ENCODE measurements at places on chromosomes 11 and 22.

DNA sequence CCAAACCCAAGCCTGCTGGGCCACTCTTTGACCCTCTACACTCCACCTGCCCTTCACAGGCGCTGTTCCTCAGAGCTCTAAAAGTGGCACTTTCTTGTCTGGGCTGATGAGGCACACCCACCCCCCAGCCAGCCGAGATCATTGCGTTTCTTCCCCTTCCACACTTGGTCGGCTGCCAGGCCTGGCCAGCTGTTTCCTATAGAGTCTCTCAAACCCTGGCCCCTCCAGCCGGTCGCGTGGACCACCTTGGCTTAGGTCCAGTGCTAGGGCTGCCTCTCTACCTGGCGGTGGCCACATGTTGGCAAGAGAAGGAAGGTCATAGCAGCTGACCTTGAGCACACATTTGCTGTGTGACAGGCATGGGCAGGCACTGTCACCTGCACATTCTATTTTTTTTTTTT lies 60.6 kb downstream of the PPP6R2 start:
- no peak for DNase-seq

DNA sequence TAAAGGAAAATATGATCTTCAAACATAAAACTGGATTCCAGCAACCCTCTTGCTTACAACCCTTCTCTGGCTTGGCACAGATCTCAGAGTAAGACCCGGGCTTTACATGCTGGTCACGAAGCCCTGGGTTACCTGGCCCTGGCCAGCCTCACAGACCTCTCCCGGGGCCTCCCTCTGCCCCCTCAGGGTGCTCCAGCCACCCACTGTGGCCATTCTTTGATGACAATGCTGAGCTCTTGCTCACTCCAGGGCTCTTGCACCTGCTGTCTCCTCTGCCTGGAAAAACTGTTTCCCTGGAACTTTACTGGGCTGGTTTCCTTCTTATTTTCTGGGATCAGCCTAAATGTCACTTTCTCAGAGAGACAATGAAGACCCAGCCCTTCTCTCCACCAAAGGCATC lies 43.9 kb downstream of the C11orf96 start:
- DNase-seq: no peak

DNA sequence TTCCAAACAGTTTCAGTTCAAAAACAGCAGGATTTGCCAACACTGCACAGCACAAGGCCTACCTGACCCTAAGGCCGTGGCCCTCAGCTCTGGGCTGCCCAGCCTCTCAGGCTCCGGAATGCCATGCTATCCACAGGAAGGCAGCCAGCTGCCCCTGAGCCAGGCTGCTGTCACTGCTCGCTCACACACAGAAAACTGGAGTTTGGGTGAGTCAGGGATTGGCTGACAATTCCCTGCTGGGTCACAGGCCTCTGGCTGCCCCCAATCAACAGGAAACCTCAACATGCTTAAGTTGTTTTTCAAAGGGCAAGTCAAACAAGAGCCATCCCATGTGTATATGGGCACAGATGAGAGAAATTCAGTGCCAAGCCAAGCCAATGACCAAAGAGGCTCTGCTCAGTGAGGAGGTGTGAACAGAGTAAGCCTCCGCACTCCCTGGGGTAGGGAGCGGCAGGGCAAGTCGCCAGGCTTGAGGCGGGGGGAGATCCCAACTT lies 50.2 kb downstream of the RPL27A start:
- no peak for DNase-seq

- DNase-seq: no peak
Measured at GRCh38 chr11:74721479-74721835, 9.8 kb downstream of the CHRDL2 start.

- no peak for DNase-seq
Measured at GRCh38 chr11:83976086-83976485, 689.9 kb upstream of the CCDC90B start.

GRCh38 chr11:66885950-66886440 lies 29.1 kb downstream of the LRFN4 start:
- DNase-seq: no peak

- DNase-seq: no peak
Measured at GRCh38 chr11:72307439-72307838, 63.5 kb upstream of the PHOX2A start.

DNA sequence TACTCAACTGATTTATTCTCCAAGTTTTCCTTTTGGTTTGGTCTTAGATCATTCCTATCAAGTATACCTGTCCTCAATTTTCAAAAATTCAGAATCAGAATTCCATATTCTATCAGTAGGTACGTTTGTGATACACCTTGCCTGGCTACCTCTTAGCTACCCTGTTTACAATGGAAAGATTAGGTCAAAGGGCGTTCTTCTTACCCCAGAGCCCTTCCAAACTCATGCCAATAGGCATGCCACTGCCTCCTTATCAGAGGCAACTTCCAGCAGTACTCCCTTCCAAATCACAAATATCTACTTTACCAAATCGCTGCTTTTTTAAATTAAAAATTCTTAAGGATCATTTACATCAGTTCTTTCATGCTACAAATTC lies 1.0 kb downstream of the PATL1 start:
- no peak for DNase-seq

All from activated T-helper 1 cell treated with anti-CD3 and anti-CD28 coated beads, Interleukin-12 subunit alpha, Interleukin-12 subunit beta, Interleukin-2, Interleukin-4 antibody, amounts not matched to agents 30 ng/mL and 10 ng/mL and 1 ng/mL, durations not matched to agents 14 hours and 24 hours and 36 hours (primary cell).